Left kidney (tissue), 8 donors: ENCODE measurements at places on chromosomes 4 and X. TPM values are rescaled to one million over a fixed set of nuclear protein-coding genes. Genes with fewer than 3 reads are reported as not detected.

GATA1 gene
- 0.48 TPM for polyA plus RNA-seq

SLC4A4 gene
- polyA plus RNA-seq: 81.7 TPM

GABRB1 gene
- polyA plus RNA-seq: 0.55 TPM

RAP2C gene
- 50.0 TPM for polyA plus RNA-seq

NDST4 gene
- 0.75 TPM for polyA plus RNA-seq

ESX1 gene
- not detected for polyA plus RNA-seq

CHRDL1 gene
- 12.9 TPM for polyA plus RNA-seq

ATP1B4 gene
- 0.05 TPM for polyA plus RNA-seq

EMD gene
- 68.2 TPM for polyA plus RNA-seq

BLOC1S4 gene
- 11.5 TPM for polyA plus RNA-seq

DNA sequence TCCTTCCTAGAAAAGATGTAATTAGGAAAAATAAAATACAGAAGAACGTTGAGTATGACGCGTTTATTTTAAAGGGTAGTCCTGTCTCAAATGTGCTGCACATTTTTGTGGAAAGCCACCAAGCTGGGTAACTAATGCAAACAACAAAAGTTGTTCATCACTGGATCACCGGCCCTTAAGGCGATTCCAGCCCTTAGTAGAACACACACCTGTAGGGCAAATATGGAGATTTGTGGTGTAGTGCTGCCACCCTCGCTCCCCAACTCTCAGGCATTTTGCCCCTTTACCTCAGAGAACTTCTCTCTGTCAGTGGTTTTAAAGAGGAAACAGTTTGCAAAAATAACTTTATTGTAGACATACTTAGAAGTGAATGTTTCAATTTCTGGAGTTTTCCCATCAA lies 1.9 kb downstream of the TBL1X start:
- no peak for DNase-seq

DNA sequence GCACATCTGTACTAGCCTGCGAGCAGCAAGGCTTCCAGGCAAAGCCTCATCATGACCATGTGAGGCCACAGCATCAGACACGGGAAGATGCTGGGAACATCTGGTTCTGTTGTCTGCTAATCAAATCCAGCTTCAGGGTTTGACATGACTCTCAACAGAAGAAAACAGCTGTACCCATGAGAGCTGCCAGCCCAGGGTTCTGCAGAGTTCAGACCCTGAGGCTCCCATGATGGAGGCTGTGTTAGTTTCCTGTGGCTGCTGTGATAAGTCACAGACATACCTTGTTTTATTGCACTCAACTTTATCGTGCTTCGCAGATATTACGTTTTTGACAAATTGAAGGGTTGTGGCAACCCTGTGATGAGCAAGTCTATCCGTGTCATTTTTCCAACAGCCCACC lies 37.5 kb downstream of the JAKMIP1 start:
- DNase-seq: no peak

GRCh38 chr4:29310252-29310651 lies 1409.9 kb upstream of the PCDH7 start:
- no peak for DNase-seq

GRCh38 chr4:118284169-118284568 lies 68.6 kb downstream of the PRSS12 start:
- no peak for DNase-seq

DNA sequence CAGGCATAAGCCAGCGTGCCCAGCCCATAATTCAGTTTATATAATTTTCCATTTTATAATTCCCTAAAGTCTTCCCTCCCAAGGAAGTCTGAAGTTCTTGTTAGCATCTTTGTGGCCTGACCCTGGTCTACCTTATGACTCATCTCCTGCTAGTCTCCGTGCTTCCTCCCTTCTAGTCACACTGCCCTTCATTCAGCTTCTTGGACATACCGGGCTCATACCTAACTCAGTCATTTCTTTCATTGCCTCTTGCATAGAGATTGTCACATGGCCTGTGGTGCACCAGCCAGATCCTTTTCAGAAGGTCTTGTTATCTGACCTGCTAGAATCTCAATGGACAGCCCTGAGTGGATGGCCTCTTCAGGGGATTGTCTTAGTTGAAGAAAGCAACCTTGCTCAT lies 22.8 kb upstream of the MAML3 start:
- DNase-seq: no peak

- DNase-seq: peak; percentile 51
These were observed 268.6 kb upstream of the VCX start for GRCh38 chrX:7574325-7574724.

DNA sequence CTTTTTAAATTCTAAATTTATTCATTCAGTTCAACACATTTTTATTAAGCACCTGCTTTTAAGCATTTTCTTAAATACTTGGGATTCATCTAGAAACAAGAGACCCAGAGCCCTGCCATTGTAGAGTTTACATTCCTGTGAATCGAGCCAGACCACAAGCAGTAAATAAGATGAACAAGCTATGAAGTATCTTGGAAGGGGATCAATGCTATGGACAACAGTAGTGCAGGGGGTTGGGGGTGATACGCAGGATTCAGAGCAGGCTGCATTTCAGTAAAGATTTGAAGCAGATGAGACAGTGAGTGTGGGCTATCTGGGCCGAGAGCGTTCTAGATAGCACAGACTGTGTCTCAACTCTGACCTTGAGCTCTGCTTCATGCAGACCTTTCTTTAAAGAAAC lies 35.1 kb downstream of the CLDN22 start:
- peak; percentile 26 for DNase-seq

- DNase-seq: no peak
These were observed 15.1 kb downstream of the AFAP1 start for GRCh38 chr4:7924570-7924969.

- peak; percentile 54 for DNase-seq
These were observed at the start of gene ZNF185 for GRCh38 chrX:152897222-152898131. ZNF185 (plus strand) TSS chrX:152898067; CDS start chrX:152914490, 16,423 bp downstream.

GRCh38 chr4:41363384-41363981 lies 106.8 kb downstream of the UCHL1 start:
- no peak for DNase-seq

- peak; percentile 38 for DNase-seq
These were observed 1.1 kb downstream of the SOWAHB start for GRCh38 chr4:76896614-76897535.

DNA sequence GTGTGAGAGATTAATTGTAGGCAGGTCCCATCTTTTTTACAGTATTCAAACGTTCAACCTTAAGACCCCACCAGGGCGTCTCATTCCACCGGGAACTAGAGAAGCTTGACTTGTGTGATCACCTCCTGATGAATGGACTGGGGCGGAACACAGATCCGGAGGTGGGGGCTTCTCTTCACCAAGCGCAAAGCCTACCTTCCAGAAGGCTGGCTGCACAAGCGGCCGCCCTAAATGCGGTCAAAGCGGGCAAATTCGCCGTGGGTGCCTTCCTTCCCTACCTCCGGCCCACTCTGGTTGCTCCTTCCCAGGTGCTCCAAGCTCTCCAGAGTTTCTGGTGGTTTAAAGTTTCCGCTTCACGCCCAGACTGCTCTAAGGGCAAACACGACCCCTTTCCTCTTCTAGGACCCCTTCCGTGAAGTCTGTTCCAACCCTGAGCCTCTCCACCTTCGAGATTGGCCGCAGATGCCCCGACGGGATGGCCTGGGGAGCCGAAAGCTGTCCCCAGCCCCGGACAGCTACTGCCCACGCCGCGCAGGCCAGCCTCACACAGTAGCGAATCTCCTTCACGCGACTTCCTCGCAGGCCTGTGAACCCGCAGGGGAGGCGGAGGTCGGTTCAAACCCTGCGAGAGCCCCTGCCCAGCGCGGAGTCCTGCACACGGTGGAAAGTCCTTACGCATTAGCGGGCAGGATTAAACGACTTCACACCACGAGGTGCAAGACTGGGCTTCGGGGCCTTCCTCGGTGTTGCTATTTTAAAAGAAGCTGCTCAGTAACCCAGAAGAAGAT lies 1.6 kb upstream of the WWC2 start:
- no peak for DNase-seq

DNA sequence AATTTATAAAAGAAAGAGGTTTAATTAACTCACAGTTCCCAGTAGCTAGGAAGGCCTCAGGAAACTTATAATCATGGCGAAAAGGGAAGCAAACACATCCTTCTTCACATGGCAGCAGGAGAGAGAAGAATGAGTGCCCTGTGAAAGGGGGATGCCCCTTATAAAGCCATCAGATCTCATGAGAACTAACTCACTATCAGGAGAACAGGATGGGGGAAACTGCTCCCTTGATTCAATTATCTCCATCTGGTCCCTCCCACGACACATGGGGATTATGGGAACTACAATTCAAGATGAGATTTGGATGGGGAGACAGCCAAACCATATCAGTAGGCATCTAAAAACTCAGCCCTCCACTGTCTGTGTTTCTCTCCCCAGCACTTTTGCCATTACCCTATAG lies 22.4 kb downstream of the ANK2 start:
- DNase-seq: no peak

DNA sequence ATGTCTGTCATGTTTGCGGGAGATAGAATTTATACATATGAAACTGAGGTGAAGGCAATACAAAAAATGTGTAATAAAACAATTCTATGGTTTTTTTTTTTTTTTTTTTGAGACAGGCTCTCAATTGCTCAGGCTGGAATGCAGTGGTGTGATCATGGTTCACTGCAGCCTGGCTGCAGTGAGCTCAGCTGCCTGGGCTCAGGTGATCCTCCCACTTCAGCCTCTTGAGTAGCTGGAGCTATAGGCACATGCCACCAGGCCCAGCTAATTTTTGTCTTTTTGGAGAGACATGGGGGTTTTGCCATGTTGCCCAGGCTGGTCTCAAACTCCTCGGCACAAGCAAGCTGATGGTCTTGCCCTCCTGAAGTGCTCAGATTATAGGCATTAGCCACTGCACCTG lies 10.1 kb downstream of the RADX start:
- no peak for DNase-seq

DNA sequence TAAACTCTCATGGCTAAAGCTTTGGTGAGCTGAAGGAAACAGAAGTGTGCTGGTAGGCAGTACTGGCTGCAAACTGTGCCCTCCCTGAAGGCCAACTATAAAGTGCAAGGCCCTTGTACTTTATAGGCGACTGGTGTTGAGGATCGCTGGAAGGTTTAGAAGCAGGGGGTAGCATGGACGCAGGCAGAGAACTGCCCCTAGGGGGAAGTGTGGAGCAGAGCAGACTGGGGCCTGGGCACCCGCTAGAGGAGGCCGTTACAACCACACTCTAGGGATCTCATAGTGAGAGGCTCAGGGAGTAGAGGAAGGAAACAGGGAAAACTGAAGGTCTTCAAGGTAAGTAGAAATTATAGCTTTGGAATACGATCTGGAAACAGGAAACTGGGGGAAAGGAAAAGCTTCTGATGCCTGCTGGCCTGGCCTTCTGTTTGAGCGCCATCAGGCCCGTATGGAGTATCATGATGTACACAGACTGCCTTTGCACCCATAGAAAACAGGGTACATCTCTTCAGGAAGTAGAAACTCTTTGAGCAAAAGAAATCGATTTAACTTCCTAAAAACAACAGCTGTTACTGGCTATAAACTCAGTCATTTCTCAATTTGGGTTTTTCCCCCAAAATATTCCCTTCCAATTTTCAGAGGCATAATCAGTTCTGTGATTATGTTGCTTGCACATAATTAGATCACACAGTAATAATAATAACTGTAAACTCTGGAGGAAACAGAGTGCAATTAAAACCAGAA lies 23.9 kb upstream of the TMSB4X start:
- no peak for DNase-seq

GRCh38 chrX:30822068-30822681 lies 66.9 kb downstream of the TAB3 start:
- DNase-seq: no peak

DNA sequence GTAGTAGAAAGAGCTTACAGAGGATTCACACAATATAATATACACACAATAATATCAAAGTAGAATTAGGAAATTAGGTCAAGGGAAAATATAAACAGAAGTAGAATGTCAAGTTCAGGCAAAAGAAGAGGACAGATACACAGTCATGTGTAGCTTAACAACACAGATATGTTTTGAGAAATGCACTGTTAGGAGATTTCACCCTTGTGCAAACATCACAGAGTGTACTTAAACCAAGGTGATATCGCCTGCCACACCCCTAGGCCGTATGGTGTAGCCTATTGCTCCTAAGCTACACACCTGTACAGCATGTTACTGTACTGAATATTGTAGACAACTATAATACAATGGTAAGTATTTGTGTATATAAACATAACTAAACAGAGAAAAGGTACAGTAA lies 110.0 kb upstream of the EDNRA start:
- no peak for DNase-seq

GRCh38 chr4:98689507-98690174 lies 31.2 kb upstream of the TSPAN5 start:
- no peak for DNase-seq

DNA sequence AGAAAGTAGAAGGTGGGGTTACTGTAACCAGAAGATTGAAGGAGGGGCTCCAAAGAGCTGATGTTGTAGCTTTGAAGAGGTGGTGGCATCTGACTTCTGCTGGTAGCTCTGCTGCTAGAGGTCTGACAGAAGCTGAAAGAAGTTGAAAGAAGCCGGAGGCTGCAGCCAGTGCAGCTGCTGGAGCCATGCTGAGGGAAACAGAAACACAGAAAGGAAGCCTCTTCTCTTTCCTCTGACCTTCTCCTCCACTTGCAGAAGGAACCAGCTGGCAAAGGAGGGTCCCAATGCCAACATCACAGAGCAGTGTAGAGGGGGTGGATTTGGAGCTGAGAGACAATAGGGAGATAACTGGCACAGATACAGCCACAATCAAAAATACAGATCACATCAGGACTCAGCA lies 89.3 kb upstream of the HHIP start:
- no peak for DNase-seq

GRCh38 chr4:42371305-42372252 lies 25.7 kb upstream of the SHISA3 start:
- DNase-seq: peak; percentile 62

- DNase-seq: no peak
These were observed 225.0 kb upstream of the PUDP start for GRCh38 chrX:7372825-7373525.

DNA sequence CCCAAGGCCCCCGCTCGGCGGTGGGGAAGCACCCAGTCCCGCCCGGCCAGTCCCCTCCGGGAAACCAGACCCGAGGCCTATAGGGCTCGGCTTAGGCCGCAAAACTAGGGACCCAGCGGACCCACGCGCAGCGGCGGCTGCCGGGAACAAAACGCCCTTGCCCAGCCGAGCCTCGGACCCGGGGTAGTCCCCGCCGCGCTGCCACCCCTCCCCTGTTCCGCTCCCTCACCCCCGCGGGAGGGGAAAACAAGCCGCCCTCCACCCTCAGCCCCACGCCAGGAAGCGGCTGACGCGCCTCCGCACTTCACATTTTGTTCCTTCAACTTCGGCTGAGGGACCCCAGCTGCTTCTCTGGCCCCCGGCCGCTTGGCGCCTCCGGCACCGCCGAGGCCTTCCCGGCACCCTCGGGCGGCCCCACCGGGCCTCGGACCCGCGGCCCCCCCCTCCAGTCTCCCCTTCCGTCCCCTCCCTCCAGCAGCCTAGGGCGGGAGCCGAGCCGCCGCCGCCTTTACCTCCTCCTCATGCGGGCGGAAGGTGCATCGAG lies 694 bp downstream of the PDS5A start:
- peak; percentile 39 for DNase-seq

- no peak for DNase-seq
These were observed 20.6 kb downstream of the SH3D19 start for GRCh38 chr4:151304755-151305154.

GRCh38 chrX:2314831-2315365 lies 185.9 kb downstream of the DHRSX start:
- DNase-seq: no peak

- DNase-seq: no peak
These were observed 115.4 kb downstream of the MGST2 start for GRCh38 chr4:139781066-139781465.

- DNase-seq: no peak
These were observed 41.8 kb downstream of the SULT1B1 start for GRCh38 chr4:69718396-69719271.
